A549 (cell line): ENCODE measurements at places on chromosomes 7 and 10. TPM values are rescaled to one million over a fixed set of nuclear protein-coding genes. Genes with fewer than 3 reads are reported as not detected.
A peak's percentile ranks its signal among the peaks of the same experiment; 100 is the strongest.

DNA sequence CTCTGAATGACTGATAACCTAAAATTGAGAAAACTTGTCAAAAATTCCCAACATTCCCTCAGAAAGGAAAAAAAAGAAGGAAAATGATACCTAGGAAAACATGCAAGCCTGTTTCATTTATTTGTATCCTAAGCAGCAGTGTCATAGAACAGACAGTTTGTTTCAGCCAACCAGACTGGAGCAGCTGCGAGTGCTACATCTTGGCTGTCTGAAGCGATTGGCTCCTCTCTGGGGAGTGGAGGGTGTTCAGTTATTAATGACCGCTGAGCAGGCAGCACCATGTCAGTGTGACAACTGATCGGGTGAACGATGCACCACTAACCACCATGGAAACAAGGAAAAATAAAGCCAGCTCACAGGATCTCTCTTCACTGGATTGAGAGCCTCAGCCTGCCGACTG is at the start of gene LRRN3:
Gene LRRN3, plus strand, starts transcription at position 282 of the 400 bp plus-strand sequence. CDS start 31,646 bp downstream, outside the sequence.
- DNase-seq = no peak

GRCh38 chr10:79320820-79321493 is 26.3 kb upstream of the PPIF start:
- DNase-seq = peak; percentile 83

MINDY4 gene
- polyA plus RNA-seq = 3.6 TPM in 3 replicates

CALHM1 gene
- not detected in 3 replicates for polyA plus RNA-seq

TRPV5 gene
- polyA plus RNA-seq = not detected in 3 replicates

- DNase-seq = peak; percentile 27
Measured at GRCh38 chr10:88472540-88472939, 110.6 kb downstream of the RNLS start.

- DNase-seq = no peak
Measured at GRCh38 chr7:424301-424935, 95.2 kb downstream of the PDGFA start.

DNA sequence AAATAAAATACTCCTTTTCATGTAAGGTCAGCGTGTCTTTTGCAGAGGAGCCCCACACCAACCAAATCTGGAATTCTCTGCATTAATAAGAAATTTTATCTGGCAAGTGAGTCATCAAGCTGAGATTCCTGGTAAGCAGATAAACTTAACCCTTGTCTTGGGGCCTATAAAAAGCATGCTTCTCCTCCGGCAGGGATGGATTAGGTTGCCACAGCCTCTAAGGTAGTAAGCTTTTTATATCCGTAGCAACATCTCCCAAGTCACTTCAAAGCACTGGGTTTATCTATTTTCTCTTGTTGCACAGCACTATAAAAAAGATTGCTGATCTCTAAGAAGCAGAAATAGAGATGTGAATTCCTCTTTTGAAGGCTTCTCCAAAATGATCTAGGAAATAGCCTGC is 202.8 kb upstream of the NOBOX start:
- DNase-seq = no peak

- no peak for DNase-seq
Measured at GRCh38 chr7:75712517-75713361, 26.0 kb downstream of the HIP1 start.

NRCAM gene
- 123 to 134 TPM (median 129 TPM) in 3 replicates for polyA plus RNA-seq

- no peak for DNase-seq
Measured at GRCh38 chr10:22619101-22619500, 95.3 kb downstream of the PIP4K2A start.

METTL2B gene
- polyA plus RNA-seq = 25.9 to 32.3 TPM (median 28.0 TPM) in 3 replicates

ADRA2A gene
- polyA plus RNA-seq = not detected in 3 replicates

C7orf33 gene
- not detected in 3 replicates for polyA plus RNA-seq

EBF3 gene
- polyA plus RNA-seq = 0.07 to 0.17 TPM (median 0.12 TPM) in 3 replicates

DNA sequence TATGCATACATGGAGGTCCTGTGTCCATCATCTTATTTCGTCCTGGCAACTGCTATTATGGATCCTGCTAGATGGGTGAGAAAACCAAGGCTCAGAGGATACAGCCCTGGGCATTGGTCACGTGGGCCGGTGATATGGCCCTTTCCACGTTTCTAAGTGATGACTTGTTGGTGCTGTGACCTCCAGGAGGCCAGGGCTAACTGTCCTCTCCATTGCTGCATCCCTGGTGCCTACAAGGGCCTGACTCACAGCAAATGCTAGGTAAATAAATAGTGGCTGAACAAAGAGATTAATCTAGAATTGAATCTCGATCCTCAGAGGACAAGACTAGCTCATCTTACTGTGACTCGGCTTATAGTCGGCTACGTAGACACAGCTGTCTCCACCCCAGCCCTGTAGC is 78.6 kb downstream of the FAM53B start:
- DNase-seq = peak; percentile 25

DNA sequence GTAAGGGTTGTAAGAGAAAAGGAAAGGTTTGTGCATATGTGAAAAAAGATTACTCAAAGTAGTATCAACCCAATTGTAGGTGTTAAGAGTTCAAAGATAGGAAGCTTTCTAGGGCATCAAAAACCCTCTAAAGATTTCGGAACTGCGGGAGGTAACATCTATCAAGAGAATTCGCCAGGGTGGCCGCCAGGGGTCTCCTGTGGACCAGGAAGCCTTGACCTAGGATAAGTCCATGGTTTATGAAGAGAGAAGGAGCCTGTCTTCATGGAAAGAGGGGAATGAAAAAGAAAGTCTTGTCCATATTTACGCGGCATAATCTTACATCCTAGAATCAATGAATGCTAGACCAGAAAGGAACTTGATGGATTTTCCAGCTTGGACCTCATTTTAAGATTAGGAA is 140.7 kb upstream of the CALCR start:
- DNase-seq = peak; percentile 43

DNA sequence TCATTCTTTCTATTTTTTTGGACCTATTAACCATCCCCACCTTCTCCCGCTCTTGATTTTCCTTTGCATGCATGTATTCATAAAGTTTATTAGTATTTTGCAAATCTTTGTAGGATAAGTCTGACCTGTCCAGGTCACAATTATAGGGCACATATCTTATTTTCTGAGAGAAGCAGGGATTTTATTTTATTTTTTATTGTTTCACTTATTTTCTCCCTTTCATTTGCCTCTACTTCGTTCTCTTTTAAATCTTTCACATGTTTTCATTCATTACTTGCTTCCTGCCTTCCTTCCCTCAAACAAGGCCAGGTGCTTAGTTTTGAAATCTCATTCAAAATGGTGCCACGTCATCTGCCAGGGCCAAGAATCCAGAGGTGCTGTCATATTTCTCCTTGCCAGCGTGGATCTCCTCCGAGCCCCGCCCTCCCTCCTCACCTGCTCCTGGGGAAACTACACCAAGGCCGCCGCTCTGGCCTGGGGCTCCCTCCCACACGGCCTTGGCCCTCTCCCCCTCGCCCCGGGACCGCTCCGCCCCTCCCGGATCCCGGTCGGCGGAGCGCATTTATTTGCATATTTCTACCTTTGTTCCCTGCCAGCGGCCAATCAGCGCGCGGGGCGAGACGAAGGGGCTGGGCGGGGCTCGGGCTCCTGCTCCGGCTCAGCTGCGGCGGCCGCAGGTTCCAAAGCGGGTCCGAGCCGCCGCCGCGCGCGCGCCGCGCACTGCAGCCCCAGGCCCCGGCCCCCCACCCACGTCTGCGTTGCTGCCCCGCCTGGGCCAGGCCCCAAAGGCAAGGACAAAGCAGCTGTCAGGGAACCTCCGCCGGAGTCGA is at the start of gene TSPAN13:
Gene TSPAN13, plus strand, starts transcription at position 654 of the 830 bp plus-strand sequence. CDS start 213 bp downstream, outside the sequence.
- DNase-seq = peak; percentile 87

DNA sequence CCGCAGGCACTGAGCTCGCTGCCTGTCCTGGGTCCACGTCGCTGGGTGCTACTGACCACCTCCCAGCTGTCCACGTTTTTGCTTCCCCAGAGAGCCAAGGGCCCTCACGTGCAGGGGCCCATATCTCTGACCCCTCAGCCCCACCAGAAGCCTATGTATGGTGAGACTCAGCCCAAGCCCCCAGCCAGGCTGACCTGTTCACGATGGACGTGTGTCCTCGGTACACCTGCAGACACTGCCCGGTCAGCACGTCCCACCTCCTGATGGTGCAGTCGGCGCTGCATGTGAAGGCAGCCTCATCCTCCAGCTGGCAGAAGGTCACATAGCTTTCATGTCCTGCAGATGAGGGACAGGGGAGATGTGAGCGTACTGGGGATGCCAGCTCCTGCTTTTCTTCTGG is 9.9 kb downstream of the WDR86 start:
- no peak for DNase-seq

AZGP1 gene
- 0.07 TPM in 1 of 3 replicates, not detected in the others for polyA plus RNA-seq

GRCh38 chr7:155972651-155973390 is 160.6 kb upstream of the SHH start:
- DNase-seq = no peak

SPDYE2B gene
- not detected in 3 replicates for polyA plus RNA-seq
